Stimulated activated CD4-positive, alpha-beta T cell treated with anti-CD3 and anti-CD28 coated beads, TNF-alpha, amount 100 ng/mL, for 1 hour (primary cell): ENCODE measurements at places on chromosomes 7 and 10.

DNA sequence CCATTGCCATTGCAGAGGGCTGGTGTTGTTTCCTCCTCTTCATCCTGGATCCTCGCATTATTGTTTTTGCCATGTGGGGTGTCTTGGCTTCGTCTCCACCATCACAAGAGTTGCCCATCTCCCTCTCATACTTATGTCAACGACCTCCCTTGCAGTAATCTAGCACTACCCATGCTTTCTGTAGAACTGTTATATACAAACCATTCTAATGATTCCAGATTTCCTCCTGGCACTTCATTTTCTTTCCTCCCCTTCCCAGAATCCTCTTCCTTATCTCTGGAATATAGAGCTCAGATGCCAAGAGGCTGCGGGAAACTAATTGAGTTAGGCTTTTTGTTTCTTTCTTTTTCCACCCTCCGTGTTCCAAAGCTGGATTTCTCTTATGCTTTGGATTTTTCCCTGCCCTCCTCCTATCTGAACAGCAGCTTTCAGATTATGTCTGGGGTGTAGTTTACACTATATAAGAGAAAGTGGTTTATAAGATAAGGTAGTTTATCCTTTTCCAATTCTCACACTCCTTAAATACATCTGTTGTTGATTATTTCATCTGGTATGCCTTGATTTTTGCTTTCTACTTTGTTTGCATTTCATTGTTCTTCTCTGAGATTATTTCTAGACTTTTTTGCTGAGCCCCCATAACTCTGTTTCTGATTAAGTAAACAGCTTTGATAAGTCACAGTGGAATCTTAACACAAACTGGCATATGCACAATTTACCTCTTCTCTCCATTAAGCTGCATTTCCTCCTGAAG, 264.1 kb downstream of the BICC1 start:
- no peak for DNase-seq

DNA sequence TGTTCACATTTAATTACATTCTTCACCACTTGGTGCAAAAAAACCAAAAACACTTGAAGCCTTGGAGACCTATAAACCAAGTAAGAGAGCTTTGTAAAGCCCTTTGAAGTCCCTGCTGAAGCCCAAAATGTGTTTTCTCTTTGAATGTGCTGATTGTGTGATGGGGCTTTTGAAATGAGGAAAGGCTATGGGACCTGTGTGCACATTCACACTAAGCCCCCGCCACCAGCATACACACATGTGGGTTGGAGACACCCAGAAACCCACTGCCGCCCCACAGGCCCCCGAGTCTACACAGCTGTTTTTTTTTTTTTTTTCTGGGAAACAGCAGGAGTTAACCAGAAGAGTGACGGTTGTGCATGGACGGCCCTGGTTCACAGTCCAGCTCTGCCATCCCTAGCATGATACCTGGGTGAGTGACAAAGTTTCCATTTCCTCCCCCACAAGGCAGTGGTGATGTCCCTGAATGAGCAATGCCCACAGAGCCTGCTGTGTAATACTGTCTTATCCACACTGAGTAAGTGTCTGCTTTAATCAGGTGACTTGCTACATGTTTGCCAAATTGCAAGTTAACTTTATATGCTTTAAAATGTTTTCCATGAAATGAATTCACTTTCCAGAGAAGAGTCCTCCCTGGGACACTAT, 154.6 kb upstream of the GDF10 start:
- DNase-seq: no peak

GRCh38 chr10:69802424-69803161, 887 bp downstream of the COL13A1 start:
- DNase-seq: no peak

DNA sequence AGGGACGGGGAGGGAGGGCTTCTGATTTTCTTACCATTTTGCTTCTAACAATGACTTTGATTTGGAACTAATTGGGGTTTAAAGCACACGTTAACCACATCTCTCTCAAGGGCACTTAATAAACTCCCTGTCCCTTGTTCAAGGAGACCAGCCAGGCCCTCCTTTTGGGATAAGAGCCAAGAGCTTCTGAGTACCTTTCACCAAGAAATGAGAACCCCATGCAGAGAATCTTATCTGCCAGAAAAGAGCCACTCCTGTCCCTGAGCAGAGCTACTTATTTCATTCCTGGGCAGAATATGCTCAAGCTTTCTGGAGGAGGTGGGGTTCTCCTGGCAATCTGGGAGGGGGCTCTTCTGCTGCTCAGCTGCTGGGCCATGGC, 574.6 kb downstream of the GALNT17 start:
- no peak for DNase-seq

DNA sequence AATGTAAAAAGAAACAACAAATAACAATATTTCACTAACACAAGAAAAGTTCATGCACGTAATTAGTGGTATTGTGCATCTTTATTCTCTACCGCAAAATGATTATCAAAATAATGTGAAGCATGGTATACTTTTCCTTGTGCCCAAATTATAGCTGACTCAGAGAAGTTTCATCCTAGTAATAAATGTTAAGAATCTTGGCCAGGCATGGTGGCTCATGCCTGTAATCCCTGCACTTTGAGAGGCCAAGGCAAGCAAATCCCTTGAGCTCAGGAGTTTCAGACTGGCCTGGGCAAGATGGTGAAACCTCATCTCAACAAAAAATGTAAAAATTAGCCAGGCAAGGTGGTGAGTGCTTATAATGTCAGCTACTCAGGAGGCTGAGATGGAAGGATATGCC, 105.0 kb downstream of the KMT2C start:
- no peak for DNase-seq

- no peak for DNase-seq
Observed at GRCh38 chr7:133688483-133689239, 435.8 kb downstream of the EXOC4 start.

DNA sequence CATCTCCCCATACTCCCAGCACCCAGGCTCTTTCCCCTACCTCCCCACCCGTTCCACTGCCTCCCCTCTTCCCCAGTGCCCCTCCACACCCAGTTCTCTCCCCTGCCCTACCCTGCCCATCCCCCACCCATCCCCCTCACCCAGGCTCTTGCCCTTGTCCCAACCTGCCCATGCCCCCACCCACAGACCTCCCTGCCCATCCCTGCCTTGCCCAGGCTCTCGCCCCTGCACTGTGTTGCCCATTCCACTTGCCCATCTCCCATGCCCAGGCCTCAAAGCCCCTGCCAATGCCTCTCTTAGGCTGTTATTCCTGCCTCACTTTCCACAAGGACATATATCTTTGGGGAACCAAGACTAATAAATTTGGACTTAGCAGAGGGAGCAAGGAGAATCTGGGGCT, 262.6 kb upstream of the CXCL12 start:
- DNase-seq: no peak

GRCh38 chr7:17339139-17339538, 40.7 kb downstream of the AHR start:
- no peak for DNase-seq

DNA sequence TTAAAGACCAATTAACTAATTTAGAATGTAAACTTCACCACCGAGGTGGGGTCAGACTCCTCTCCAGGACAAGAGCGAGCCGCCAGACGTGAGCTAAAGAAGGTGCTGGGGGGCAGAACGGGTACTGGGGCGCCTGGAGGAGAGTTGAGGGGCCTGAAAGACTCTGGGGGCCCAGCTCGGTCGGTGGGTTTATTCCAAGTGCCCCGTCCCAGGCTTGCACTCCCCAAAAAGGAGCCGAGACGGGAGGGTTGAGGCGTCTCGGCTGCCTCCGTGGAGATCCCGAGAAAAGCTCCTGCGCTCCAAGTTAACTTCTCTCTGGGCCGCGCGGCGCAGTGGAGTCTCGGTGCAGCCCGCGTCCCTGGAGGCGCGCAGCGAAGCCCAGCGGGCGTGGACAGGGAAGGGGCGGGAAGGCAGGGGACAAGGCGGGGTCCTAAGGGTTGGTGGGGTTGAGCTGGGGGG, 553.3 kb downstream of the TFEC start:
- no peak for DNase-seq

DNA sequence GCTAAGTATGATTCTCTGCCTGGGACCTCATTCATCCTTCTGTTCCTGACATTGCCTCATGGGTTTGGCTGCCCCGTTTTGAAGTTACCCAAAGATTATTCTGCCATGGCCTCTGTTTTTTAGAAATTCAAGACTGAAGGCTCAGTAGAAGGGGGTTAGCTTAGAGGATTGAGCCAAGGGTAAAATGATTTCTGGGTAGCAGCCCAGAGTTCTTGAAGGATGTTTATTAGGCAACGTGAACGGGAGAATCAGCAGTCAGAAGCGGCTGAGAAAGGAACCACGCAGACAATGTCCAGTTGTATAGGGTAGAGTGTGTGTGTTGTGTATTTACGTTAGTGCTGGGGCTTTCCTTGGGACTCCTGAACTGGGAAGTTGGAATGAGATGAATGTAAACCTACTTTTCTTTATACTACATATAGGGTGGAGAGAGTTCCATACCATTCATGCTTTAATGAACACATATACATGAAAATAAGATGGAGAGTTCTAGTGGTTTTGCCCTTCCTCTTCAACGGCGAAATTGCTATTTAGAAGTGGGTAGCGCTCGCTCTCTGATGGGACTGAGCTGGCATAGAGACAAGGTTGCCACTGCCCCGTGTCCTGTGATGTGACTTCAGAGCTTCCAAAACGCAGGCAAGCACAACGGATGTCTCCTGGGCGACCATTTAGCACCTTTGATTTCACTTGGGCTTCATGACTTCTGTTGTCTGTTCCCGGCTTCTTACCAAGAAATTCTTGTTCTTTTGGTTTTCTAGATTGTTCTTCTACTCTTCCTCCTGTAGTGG, 35.0 kb upstream of the IL15RA start:
- DNase-seq: no peak

- no peak for DNase-seq
Observed at GRCh38 chr10:75395932-75396630, 5.5 kb downstream of the ZNF503 start.

DNA sequence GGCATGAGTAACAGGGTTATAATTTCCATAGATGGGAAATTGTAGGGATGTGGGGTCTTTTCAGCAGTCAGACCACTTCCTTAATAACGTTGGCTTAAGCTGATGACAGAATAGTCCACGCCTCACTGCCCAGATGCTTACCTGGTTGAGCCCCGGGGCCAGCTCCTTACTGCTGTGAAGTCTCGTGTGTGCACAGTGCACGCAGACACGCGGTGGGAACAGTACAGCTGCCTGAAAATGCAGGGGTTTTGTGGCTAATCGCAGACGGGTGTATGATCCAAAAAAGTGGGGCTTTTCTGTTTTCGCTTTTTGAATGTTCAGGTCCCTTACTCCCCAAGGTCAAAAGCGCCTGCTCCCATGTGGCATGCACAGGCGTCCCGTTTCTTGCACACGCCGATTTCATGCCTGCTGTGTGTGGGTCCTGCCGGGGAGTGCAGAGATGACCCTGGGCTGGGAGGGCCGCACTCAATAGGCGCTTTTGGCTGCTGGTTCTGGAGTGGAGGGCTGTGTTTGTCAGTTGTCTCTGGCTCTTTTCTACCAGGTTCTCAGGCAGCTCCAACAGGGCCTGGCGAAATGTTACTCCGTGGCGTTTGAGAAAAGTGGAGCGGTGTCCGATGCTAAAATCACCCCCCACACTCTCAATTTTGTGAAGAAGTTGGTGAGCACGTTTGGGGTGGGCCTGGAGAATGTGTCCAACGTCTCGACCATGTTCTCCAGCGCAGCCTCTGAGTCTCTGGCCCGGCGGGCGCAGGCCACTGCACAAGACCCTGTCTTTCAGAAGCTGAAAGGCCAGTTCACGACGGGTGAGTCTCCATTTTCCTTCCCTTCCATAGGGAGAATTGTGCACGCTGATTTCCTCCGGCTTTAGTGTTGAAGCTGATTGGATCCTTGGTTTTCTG, 116.0 kb downstream of the TRRAP start:
- DNase-seq: no peak

- DNase-seq: no peak
Observed at GRCh38 chr10:88253-88652, 39.2 kb upstream of the TUBB8 start.

DNA sequence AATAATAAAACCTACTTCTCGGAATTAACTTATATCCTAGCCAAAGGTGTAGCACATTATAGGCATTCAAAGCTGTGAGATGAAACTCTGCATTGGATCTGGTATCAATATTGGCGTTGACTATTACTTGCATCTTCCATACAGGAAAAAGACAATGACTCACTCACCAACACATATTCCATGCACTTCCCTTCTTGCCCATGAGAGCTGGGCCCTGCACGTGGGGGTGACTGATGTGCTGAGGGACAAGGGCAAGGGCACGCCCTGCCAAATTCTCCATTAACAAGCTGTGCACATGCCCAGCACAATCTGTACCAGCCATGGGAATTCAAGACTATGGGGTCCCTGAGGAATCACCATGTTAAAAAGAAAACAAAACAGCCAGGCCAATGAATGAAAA, 188.1 kb upstream of the PDE1C start:
- DNase-seq: no peak

DNA sequence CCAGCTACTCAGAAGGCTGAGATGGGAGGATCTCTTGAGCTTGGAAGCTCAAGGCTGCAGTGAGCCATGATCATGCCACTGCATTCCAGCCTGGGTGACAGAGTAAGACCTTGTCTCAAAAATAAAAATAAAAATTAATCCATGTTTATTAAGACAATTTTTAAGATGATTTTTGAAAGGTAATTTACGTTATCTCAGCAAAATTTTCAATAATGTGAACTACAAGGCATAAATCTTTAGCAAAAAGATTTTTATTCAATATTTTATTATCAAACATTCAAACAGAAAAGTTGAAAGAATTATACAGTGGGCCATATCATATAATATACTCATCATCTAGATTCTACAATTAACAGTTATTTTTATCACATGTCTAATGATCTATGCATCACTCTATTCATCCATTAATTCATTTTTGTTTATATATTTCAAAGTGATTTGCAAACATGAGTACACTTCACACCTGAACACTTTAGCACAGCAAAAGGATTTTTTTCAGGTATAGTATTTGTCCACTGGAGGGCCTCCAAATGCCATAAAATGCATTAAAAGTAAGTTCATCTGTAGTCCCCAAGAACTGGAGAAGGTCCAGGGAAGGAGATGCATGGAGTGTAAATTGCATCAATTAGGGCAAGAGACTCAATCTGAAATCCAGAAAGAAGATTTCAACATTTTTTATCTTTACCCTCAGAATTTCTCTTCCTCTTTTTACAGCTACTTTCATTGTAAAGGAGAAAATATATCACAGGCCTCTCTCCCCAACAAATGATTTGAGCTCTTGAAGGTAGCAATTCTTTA, 38.6 kb upstream of the RSBN1L start:
- DNase-seq: no peak

DNA sequence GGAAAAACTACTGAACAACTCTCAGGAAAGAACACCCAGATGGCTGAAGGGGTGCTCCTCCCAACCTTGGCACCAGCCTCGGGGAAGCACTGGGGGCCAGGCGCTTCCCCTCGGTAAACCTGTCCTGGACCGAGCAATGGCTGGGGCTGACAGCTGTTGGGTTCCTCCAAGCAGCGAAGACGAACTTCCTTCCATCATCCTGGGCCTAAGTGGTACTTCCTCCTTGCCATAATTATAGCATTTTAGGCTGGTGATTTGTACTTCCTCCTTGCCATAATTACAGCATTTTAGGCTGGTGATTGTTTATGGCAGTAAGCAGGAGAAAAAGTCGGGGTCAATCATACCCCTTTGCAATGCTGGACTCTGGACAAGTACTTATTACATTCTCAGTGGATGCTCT, 69.3 kb downstream of the MYOF start:
- DNase-seq: no peak

- no peak for DNase-seq
Observed at GRCh38 chr10:69965919-69966662, 86.6 kb upstream of the MACROH2A2 start.

- no peak for DNase-seq
Observed at GRCh38 chr10:90308223-90308622, 549.6 kb downstream of the HTR7 start.
